ENCODE measurements at places on chromosomes 7 and 10.

GRCh38 chr10:97396056-97396455 is 5.1 kb downstream of the RRP12 start:
- no peak for DNase-seq

DNA sequence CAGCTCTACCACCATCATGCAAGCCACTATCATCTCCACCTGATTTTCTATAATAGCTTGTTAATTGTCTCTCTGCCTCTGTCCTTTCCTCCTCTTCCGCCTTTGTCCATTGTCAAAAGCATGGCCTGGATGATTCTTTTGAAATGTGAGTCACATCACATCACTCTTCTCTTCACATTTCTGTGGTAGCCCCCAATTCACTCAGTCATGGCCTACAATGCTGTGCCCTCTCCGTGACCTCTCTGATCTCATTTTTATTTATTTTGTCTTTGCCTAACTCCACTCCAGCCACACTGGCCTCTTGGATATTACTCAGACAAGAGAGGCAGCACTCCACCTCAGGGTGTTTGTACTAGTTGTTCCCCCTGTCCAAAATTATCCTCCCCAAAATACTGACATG is 4.9 kb upstream of the ABCB4 start:
- DNase-seq, result no peak

DNA sequence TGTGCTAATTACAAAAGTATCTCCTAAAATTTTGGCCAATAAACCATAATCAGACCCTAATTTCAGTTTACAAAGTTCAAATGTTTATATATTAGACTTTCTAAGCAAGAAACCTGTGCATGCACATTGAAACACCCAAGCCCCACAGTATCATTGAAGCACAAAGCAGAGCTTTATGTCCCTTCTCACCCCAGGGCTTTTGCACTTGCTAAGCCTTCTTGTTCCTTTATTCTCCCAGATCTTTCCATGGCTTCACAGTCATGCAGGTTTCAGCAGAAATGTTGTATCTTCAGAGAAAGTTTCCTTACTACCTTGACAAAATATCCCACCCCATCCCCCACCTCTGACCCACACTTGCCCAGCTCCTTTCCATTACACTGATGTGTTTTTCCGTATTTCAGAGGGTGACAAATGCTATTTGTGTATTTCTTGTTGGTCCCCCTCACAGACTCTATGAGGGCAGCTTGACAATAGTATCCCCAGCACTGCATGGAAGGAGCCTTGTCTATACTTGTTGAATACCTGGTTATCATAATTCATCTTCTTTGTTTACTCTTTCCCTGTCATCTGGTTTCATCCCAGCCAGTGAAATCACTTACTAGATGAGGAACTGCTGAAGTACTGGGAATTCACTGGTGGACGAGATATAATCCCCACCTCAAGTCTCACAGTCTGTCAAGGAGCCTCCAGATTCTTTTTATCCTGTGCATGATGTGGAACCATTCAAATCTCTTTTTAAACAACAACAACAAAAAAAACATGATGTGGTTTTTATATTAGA is 24.0 kb upstream of the PCGF5 start:
- no peak for DNase-seq

DNA sequence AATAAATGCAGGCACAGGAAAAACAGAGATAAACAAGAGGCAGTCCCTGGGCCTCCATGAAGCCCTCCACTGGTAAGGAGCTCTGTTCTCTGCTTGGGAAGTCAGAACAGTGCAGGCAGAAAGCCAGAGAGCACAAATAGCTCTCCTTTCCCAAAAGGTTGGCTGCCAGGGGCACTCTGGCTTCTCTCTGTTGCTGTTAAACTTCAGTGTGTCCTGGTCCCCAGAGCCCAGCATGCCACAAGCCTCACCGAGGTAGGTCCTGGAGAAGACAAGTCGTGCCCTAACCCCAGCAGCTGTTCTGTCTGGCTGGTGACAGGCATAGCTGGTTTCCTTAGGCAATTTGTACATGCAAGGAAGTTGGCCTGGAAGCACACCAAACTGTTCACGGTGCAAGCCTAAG is 17.3 kb downstream of the SLC16A12 start:
- DNase-seq, result no peak

DNA sequence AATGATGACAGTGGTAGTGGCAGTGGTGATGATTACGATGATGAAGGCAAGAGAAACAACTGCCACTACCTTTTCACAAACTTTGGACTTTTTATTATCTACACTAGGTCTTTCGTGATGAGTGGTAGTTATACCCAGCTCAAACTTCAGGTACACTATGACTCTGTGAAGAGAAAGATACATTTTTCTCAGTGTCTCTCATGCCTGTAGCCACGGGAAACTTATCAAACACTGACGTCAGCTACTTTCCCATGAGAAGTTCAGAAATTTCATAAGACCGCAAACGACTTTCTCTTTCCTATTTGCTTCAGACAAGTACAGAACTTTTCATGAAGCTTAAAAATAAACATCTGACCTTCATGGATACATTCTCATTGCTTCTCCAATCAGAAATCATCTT is 57.0 kb downstream of the CALD1 start:
- no peak for DNase-seq
